ENCODE measurements at places on chromosomes 1 and 21.

- DNase-seq, result no peak
Observed at GRCh38 chr1:161494091-161494735, 11.0 kb upstream of the FCGR2A start.

DNA sequence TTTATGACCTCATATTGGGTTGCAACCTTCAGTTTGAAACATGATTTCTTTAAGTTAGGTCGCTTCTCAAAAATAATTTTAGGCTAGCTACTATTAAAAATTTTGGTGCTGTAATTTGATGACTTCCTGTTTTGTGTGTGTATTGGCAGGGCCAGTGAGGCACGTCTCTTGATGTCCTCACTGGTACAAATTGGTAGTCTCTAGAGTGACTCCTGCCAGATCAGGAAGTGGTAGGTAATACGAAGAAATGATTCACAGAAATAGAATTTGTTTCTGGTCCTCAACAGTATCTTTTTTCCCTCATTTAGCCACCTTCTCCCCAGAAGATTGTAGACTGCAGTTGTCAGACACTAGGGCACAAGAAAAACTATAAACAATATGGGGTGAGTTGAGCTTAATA, 120.9 kb upstream of the KIAA1614 start:
- no peak for DNase-seq

- DNase-seq, result no peak
Observed at GRCh38 chr1:153058154-153058553, 842 bp upstream of the SPRR2A start.

- DNase-seq, result no peak
Observed at GRCh38 chr1:199723250-199723956, 304.1 kb upstream of the NR5A2 start.

DNA sequence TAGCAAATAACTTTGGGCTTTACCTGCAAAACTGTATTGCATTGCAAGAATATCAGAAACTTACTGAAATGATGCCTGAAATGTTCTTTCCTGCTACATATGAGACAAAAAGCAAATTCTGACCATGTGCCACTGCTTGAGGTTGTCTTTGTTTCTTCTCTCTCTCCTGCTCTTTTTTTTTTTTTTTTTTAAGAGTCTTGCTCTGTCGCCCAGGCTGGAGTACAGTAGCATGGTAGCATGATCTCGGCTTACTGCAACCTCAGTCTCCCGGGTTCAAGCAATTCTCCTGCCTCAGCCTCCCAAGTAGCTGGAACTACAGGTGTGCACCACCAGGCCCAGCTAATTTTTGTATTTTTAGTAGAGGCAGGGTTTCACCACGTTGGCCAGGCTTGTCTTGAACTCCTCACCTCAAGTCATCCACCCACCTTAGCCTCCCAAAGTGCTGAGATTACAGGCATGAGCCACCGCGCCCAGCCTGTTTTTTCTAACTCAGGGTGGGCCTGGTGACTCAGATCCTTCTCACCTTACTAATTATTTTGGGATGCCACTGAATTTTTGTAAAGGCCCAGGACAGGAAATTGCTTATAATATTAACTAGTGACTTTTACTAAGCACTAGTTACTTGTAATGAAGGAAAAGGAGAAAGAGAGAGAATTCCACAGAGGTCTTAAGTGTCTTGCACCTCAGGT, 35.9 kb downstream of the DNASE2B start:
- no peak for DNase-seq

DNA sequence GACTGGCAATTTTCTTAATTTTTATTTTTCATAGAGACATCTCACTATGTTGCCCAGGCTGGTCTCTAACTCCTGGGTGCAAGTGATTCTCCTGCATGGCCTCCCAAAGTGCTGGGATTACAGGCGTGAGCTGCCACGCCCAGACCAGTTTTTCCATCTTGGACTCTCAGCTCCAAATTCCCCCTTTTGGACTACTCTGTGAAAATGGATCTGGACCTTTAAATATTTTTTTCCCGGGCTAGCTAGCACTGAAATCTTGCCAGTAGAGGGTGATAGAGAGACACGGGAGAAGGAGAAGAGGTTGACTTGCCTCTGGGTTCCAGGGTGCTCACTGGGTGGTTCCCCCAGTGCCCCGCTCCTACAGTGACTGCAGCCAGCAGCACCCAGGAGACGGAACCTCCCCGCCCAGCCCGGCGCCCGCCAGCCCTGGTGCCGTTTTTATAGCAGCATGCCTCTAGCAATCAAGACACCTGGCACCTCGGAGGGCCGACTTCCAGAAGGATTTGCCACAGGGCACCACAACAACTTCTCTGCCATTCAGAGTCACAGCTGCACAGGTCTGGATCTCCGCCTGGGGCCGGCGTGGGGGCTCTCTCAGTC, 34.7 kb upstream of the SCCPDH start:
- no peak for DNase-seq

DNA sequence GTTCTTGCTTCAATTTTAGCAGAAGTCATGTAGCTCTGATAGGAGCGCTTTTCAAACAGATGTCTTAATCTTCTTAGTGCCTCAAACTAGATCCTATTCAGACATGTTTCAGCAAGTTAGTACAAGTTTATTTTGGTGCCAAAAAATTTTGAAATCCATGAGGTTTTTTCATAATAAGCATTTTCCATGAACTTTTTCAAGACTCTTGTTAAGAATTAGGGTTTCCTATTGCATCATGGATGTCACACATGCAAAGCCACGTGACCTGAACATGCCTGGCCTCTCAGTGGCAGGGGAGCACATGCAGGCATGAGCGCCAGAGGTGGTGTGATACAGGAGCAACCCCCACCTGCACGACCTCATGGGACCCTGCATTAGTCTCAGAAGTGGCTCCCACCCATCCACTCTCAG, 67.6 kb downstream of the POFUT2 start:
- no peak for DNase-seq

DNA sequence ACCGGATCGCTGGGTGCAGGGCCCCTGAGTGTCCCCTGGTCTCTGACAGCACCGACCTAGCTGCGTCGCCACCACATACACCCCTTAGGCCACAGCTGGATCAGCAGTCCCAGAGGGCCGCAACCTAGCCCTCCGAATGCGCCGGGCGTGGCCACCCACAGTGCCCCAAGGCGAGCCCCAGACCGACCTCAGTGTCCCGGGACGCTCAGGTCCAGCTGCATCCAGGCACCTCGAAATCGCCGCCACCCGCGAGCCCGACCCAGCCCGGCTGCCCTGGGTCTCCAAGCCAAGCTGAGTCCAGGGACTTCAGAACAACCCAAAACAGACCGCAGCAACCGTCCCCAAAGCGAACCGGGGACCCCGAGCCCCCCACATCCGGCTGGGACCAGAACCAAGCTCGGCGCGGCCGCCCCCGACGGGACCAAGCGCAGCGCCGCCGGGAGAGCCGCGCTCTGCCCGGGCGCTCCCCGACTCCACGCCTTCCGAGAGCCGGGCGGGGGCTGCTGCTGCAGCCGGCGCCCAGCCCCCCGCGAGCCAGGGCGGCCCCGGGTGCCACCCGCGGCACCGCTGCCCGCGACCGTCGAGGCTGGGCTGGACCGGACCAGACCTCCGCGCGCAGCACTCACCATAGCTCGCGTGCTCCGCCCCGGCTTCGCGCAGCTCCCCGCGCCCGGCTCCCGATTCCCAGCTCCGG, 54.6 kb upstream of the ECE1 start:
- DNase-seq, result no peak

DNA sequence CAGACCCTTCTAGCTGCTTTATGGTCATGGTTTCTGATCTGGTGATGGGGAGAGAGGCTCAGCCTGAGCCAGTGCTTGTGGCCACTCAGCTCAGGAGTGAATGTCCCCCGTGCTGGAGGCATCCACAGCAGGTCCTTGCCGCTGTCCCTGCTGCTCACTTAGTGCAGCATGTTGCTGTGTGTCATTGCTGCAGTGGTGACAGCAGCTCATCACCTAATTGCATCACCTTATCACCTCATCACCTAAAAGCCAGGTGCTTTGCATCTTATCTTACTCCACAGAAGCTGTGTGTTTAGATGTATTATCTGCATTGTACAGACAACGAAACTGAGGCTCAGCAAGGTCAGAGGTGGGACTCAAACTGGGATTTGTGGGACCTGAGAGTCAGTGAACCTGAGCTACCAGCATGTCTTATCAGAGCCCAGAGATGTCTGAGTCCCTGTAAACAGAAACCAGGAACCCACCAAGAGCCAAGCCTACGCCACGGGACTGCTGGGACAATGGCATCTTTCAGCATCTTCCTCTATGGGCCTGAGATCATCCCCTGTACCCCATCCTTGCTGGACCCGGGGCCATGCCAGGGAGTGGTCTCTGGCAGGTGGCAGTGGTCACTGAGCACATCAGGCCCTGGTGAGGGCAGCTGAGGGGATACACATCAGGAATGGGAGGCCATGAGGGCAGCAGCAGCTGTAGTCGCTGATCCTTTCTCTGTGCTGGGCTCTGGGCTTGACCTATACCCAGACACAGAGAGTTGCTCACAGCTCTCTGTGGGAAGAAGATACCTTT, 6.5 kb downstream of the PODN start:
- DNase-seq, result no peak

DNA sequence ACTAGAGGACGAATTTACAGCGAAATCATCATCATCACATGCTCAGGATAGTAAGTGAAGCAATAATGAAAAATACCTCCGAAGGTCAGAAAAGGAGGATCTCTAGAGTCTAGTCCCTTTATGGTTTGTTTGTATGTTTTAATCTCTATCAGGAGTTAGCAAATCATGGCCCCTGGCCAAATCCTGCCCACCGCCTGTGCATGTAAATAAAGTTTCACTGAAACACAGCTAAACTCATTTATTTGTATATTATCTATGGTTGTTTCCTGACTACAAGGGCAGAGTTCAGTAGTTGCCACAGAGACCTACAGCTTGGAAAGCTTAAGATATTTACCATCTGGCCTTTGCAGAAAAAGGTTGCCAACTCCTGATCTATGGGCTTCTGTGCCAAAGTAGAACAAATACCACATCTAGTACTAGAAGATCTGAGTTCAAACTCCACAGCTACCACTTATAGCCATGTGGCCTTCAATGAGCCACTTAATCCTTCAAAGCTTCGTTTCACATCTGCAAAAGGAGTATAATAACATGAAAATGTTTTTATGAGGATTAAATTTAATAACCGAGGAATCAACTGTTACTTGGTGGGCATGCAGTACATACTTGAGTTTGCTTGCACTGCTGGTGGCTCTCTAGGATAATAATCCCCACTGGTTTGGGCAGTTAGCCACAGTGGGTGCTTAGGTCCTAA, 94.0 kb upstream of the KIF26B start:
- no peak for DNase-seq

DNA sequence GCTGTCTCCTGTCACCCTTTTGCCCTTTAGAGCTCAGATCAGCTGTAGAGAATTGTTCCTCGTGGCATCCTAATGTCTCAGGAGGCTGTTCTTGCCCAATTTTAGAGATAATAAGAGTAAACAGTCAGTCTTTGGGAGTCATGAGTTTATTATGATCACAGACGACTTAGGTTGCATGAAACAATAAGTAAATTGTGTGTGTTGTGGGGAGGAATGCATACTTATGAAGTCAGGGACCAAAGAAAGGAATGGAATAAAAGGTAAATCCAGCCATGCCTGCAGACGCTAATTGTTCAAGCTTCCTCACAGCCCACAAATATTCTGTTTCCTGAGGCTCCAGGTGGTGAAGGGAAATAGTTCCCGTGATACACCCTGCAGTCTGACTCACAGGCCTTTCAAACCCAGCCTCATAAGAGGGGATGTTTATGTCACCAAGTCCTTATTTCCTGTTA, 897 bp downstream of the EPHX4 start:
- DNase-seq, result no peak

DNA sequence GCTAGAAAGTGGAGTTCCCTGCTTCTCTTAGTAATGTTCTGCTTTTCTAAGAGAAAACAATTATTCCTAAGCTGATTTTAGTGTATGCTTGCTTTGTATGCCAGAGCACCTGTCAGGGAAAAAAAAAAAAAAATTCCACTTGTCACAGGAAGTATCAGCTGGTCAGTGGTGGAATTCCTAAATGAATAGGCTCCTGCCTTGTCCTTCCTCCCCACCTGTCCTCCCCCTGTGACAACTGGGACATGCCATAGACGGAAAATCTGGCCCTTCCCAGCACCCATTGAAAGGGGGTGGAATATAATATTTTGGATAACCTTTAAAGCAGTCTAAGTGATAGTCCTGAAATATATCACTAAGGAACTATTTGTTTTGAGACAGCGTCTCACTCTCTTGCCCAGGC, 10.8 kb downstream of the FNDC5 start:
- DNase-seq, result no peak

GRCh38 chr1:223052931-223053330, 90.1 kb downstream of the TLR5 start:
- no peak for DNase-seq

- DNase-seq, result no peak
Observed at GRCh38 chr21:45893740-45894449, 87.7 kb upstream of the COL6A1 start.

- no peak for DNase-seq
Observed at GRCh38 chr1:53968125-53968513, 22.0 kb downstream of the LRRC42 start.

GRCh38 chr1:228219245-228219961, 11.6 kb downstream of the OBSCN start:
- DNase-seq, result no peak

DNA sequence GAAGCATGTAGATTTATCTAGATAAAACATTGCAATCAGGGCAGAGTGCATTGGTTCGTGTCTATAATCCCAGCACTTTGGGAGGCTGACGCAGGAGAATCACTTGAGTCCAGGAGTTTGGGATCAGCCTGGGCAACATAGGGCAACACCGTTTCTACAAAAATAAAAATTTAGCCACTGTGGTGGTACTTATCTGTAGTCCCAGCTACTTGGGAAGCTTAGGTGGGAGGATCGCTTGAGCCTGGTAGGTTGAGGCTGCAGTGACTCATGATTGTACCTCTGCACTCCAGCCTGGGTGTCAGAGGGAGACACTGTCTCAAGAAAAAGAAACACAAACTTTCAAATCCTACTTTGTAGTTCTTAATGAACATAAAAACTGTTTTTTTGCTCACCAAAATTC, 64.2 kb upstream of the RCC1 start:
- no peak for DNase-seq

GRCh38 chr1:72438270-72438669, 155.9 kb upstream of the NEGR1 start:
- no peak for DNase-seq

GRCh38 chr1:245205396-245205795, 50.6 kb downstream of the KIF26B start:
- DNase-seq, result no peak

DNA sequence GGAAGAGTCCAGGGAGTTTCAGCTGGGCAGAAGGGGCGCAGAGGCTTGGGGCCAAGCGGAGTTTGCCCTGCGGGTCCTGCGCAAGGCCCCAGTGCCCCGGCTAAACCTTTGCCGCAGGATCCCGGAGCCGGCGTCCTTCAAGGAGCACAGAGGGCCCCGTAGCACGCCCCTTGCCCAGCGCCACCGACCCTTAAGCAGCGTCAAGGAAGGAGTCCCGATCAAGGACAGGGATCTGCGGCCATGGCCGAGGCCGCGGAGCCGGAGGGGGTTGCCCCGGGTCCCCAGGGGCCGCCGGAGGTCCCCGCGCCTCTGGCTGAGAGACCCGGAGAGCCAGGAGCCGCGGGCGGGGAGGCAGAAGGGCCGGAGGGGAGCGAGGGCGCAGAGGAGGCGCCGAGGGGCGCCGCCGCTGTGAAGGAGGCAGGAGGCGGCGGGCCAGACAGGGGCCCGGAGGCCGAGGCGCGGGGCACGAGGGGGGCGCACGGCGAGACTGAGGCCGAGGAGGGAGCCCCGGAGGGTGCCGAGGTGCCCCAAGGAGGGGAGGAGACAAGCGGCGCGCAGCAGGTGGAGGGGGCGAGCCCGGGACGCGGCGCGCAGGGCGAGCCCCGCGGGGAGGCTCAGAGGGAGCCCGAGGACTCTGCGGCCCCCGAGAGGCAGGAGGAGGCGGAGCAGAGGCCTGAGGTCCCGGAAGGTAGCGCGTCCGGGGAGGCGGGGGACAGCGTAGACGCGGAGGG, 520 bp downstream of the CLIC6 start:
- DNase-seq, result no peak

All from omental fat pad (tissue), 4 donors.